ENCODE measurements at places on chromosomes 13 and 19.

DNA sequence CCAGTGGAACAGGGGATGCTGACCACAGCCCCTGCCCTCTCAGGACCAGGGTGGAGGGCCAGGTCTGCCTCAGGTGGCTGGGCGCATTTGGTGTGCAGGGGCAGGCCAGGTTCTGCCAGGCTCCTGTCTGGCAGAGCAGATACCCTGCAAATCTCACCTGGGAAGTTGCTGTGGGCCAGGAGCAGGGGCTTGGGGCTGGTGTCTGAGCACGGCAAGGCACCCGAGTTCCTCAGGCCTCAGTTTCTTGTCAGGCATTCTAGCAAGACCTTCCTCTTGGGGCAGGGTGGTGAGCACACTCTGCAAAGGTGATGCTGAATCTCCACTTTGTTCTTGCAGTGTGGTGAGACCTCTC, 1.1 kb downstream of the CRTC1 start:
- no peak for DNase-seq

- DNase-seq = no peak
These were observed 4.2 kb upstream of the TUBGCP3 start for GRCh38 chr13:112592181-112592580.

- no peak for DNase-seq
These were observed 394.0 kb downstream of the DLEU7 start for GRCh38 chr13:50449465-50449864.

DNA sequence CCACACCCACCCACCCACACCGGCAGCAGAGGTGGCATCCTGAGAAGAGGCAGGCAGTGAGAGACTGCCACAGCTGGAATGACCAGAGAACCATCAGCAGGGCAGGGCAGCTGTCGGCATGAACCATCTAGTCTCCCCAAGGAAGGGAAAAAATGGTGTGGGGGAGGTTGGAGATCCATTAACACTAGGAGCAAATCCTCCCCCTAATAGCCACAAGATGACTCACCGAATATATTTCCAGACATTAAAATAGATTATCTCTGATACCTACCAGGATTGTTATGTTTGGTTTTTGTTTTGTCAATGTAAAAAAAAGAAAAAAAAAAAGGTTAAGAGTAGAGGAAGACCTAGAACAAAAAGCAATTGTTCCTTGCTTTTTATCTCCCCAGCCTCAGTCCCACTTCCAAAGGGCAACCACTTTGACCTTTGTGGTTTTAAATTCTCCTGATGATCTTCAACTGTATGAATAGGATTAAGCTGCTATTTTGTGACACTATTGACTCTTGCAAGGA, 34.2 kb downstream of the THSD1 start:
- no peak for DNase-seq

DNA sequence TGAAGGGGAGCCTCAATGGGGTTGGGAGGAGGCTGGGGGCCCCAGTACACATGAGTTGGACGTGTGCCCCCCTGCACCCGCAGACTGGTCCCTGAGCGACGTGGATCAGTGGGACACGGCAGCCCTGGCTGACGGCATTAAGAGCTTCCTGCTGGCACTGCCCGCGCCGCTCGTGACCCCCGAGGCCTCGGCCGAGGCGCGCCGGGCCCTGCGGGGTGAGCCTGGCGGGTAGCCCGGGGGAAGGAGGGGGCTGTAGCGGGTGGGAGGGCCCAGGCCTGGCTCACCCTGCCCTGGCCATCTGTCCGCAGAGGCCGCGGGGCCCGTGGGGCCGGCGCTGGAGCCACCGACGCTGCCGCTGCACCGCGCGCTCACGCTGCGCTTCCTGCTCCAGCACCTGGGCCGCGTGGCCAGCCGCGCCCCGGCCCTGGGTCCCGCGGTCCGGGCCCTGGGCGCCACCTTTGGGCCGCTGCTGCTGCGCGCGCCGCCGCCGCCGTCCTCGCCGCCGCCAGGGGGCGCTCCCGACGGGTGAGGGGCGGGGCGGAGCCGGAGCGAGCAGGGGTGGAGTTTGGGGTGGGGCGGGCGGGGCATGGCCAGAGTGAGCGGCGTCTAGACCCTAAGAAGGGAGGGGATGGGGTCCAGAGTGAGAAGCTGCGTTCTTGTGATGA, 8.1 kb downstream of the PIK3R2 start:
- DNase-seq = no peak

DNA sequence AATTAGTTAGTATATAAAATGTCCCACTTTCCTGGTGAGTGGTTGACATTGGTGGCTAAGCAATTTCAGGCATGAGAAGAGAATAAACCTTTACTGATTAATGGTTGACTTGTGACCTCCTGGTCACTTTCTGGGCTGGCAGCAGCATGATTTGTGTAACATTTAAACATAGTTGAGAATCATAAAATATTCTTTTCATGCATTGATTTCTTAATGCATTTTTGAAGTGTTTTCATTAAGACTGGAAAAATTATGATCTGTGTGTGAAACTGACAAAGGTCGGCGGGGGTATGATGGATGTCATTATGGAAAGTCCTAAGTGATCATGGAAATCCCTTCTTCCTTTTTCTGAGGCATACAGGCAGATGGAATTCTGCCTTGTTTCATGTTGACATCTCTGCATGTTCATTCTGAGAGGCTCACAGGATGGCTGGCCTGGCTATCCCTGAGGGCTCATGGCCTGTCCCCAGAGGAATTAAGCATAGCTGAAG, 98.7 kb upstream of the RNF113B start:
- DNase-seq = no peak

DNA sequence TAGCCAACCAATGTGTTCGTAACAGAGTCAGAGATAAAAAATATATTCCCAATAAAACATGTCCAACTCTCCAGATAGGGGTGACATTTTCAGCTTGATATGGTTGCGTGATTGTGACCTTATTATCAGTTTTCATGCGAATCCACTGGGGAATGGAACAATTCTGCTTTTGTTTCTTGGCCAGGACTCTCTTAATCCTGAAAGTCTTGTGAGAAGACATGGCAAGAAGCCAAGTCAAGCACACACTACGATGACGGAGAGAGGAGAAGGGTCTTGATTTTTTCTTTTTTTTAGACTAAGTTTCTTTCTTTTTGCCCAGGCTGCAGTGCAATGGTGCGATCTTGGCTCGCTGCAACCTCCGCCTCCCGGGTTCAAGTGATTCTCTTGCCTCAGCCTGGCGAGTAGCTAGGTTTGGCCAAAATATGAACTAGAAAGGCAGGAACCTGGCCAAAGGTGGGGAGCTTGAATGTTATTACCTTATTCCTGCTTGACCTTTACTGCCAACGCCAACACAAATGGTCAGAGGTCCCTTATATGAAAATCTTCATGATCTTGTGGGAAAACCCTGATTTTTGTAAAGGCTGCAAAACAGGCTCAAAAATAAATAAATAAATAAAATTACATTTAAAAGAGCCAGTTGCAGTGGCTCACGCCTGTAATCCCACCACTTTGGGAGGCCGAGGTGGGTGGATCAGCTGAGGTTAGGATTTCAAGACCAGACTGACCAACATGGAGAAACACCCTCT, 14.5 kb downstream of the ZNF816 start:
- DNase-seq = no peak

DNA sequence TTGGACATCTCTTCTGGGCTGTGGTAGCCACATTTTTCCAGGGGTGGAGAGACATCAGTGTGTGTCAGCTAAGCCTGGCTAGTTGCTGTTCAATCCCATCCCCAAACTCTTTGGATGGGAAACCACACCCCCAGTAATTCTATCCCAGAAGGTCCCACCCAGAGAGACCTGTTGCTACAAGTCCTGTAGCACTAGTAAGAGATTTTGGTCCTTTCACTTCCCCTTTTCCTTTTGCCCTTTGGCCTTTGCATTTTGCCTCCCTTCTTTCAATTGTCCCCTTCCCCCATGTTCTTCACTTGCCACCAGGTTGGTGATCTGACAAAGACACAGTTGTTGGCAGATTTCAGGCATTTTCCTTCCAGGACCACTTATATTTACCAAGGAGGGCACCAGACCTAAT, 3.8 kb downstream of the CBY2 start:
- no peak for DNase-seq

DNA sequence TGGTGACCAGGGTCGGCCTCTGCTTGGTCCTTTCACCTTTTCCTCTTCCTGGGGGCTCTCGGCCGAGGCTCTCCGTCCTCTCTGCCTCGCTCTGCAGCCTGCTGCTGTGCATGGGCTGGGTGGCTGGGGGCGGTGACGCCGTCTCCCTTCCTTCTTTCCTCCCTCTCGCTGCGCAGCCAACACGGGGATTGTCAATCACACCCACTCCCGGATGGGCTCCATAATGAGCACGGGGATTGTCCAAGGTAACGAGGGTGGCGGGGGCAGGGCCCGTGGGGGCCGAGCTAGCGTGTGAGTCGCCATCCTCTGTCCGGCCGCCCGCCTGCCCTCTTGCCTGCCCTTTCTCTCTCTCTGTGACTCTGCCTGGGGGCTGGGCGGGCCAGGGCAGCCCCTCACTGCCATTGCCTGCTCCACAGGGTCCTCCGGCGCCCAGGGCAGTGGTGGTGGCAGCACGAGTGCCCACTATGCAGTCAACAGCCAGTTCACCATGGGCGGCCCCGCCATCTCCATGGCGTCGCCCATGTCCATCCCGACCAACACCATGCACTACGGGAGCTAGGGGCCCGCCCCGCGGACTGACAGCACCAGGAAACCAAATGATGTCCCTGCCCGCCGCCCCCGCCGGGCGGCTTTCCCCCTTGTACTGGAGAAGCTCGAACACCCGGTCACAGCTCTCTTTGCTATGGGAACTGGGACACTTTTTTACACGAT, 7.1 kb downstream of the YIPF2 start:
- DNase-seq = no peak

- no peak for DNase-seq
These were observed 751 bp downstream of the TMEM221 start for GRCh38 chr19:17447704-17448130.

DNA sequence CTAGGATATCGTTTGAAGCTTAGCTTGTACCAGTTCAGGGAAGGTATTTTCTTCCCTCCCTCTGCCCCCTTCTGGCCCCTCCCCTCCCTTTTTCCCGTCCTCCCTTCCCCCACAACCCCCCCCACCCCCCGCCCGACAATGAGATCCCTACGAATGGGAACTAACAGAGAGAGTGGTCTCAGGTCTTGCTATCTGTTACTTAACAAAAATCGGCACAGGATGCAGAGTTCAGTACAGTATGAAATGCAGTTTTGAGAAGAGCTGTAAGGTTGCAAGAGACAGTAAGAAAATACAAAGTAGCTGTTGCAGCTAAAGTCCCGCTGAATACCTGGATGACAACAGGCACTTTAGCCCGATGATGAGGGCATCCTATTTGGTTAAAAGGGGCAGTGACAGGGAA, 3.1 kb upstream of the DACH1 start:
- DNase-seq = no peak

GRCh38 chr19:37313335-37313627, 57.6 kb upstream of the ZNF527 start:
- DNase-seq = no peak

- no peak for DNase-seq
These were observed 63.4 kb downstream of the RAP2A start for GRCh38 chr13:97497400-97497799.

DNA sequence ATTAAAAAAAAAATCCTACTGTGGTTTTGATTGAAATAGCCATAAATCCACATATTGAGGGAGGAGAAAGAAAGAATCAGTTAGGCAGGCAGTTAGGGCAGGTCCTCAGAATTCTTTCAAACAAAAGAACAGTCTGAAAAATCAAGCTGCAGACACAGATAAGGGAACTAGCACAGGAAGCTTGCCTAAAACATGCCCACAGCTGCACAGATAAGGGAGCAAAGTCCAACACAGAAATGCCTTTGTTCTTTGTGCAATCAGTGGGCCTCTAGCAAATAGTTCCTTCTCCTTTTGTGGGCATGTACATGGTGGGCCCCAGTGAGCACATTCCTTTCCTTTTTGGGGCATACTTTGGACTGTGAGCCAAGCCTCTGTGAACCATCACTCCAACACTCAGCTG, 42.7 kb downstream of the UTP14C start:
- no peak for DNase-seq

- peak; percentile 43 for DNase-seq
These were observed 43.1 kb downstream of the PCCA start for GRCh38 chr13:100131863-100132574.

- no peak for DNase-seq
These were observed at the start of gene MBOAT7 for GRCh38 chr19:54189145-54189734. TSS of gene MBOAT7 (minus strand) at chr19:54189580. CDS start at chr19:54188508, 1,072 bp downstream.

GRCh38 chr19:4594201-4594600, 34.7 kb upstream of the SEMA6B start:
- DNase-seq = no peak

DNA sequence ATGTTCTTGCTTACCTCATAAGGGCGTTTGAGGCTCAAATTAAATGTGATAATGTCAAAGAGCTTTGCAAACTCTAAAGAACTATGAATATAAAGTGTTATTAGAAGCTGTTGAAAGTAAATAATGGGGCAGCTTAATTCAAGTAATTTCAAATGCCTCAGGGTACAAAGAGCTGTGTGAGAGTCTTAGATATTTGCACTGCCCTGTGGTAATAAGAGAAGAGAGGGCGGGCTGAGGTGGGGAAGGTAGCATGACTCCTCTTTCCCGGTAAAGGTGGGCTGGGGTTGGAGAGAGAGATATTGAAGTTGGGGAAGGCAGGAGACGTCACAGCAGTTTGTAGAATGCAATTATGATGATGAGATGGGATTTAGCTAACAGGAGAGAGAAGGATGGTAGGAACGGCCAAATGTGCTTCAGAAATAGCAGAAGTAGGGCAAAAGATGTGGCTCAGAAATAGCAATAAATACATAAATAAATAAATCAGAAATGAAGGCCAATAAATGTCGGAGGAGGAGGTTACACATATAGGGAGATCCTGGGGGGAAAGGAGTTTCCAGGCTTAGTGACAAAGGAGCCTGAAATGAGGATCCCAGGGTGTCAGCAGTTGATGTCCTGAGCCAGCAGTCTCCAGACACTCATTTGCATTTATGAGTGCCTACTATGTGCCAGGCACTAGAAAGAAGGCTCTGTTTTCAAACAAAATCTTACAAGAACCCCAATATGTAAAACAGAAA, 35.7 kb upstream of the RCBTB2 start:
- DNase-seq = no peak

- DNase-seq = no peak
These were observed 182.1 kb downstream of the RFC3 start for GRCh38 chr13:33999811-34000605.

DNA sequence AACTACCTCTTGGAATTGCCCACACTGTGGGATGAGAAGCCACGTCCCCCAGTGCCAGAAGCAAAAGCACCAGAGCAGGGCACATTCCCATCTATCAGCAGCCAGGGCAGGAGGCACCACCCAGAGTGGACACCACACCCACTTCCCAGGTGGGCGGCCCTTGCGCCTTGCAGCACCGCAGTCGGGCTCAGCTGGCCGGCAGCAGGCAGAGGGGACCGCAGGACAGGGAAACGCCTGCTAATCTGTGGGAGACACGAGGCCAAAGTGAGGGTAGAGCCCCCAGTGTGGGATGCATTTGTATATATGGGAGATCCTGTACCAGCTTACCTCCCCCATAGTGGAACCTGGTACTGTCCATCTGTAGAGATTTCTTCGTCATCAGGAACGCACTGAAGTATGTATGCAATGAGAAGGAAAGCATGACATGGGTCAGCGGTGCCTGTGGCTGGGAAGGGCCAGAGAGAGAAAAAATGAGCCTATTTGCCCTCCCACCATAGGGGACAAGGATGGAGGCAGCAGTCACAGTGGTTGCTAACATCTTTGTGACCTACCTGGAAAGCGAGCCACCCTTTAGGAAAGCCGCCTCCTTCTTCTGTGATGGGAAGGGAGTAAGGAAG, 30.9 kb upstream of the NPAS1 start:
- no peak for DNase-seq

GRCh38 chr19:50897612-50898011, 13.6 kb downstream of the KLK4 start:
- DNase-seq = no peak

- no peak for DNase-seq
These were observed 45.6 kb downstream of the EDNRB start for GRCh38 chr13:77872995-77873394.

GRCh38 chr13:66219506-66219905, 1010.6 kb downstream of the PCDH9 start:
- no peak for DNase-seq
